ENCODE measurements at places on chromosomes 7 and 10. TPM values are rescaled to one million over a fixed set of nuclear protein-coding genes. Genes with fewer than 3 reads are reported as not detected.

ELN gene
- total RNA-seq = 0.12 TPM

GDF2 gene
- total RNA-seq = not detected

C10orf62 gene
- not detected for total RNA-seq

KCNMA1 gene
- total RNA-seq = 38.0 TPM

COL13A1 gene
- total RNA-seq = 0.21 TPM

MOGAT3 gene
- total RNA-seq = not detected

CYP3A7 gene
- total RNA-seq = not detected

SORBS1 gene
- 0.38 TPM for total RNA-seq

STK31 gene
- total RNA-seq = 0.80 TPM

TRIM50 gene
- not detected for total RNA-seq

SGCE gene
- 49.9 TPM for total RNA-seq

TCAF2 gene
- total RNA-seq = 1.8 TPM

ALOX5 gene
- total RNA-seq = 0.40 TPM

SPDYE6 gene
- not detected for total RNA-seq

NRF1 gene
- total RNA-seq = 11.5 TPM

CCNY gene
- total RNA-seq = 53.0 TPM

DNAH11 gene
- total RNA-seq = 0.33 TPM

CHST3 gene
- 50.5 TPM for total RNA-seq

SPDYE11 gene
- not detected for total RNA-seq

FOXP2 gene
- total RNA-seq = not detected
